ENCODE measurements at places on chromosomes 1 and 21. TPM values are rescaled to one million over a fixed set of nuclear protein-coding genes. Genes with fewer than 3 reads are reported as not detected.

Gene PPIAL4G
- 0.50 TPM for total RNA-seq

DNA sequence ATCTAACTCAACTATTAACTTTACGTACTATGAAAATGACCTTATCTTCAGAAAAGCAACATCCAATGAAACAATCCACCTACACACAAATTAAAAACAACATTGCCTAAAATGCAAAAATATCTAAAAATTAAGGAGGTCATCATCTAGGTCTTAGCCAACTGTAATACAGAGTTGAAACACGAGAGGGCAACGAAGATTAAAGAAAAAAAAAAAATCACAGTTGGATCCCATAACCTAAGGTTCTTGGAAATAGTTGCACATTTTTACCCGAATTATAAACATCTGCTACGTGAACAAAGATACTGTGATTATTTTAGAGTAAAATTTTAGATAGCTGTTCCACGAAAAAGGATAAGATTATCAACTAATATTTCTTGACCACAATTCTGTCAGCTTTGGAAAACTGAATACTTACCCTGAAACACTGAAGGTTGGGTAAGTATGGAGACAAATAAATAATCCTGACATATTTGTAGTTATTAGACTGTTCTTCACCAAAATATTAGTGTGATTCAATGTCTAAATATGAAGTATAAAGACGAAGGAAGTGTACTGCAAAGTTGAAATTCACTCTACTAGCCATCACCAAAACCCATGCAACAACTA is 88.0 kb upstream of the AK4 start:
- peak; percentile 63 for DNase-seq

DNA sequence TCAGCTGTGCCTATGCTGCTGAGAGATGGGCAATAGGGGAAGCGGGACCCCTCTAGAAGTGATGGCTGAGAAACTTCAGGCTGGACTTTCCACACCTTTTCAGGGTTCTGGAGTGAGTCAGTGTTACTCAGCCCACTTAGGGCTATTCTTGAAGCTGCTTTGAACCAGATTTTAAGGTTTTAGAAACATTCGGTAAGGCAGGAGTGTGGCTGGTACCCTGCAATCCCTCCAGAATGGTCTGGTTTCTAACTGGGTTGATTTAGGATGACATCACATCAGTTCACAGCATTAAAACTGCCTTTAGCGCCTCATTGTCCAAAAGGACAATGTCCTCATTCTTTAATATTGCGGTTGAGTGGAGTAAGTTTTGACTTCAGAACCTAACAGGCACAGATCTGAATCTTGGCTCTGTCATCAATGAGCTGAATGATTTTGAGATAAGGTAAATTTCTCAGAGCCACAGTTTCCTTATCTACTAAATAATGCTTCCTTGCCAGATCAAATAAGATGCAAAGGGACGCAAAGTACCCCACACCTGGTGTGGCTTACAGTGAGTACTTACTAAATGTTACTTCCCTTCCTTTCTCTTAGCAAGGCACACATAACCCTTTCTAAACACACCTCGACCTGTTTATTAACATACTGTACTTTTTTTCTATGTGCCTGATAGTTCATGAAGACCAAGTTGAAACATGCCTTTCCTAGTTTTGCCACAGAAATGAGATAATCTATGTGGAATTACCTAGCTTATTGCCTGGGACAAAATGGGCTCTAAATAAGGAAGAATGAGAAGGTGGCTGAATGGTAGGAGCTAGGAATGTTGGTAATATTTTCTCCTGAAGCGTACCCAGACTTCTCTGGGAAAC is 209.8 kb downstream of the ROR1 start:
- no peak for DNase-seq

GRCh38 chr1:89657886-89658285 is 25.0 kb downstream of the LRRC8C start:
- DNase-seq, result no peak

DNA sequence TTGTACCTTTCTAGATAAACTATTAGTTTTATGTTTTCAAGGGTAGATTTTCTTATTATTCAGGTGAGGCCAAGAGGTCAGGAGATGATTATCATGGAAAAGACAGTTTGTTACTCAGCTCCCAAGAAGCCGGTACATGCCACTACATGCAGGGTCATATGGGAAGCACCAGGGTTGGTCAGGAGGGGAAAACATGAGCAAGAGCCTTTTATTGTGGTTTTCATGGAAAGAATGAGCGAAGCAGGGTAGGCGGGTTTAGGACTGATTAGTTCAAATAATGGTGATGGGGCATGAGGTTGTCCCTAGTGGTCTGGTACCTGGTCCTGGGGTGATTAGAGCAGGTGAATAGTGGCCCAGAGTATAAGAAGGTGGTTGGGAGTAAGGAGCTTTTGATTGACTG is 189.9 kb downstream of the APP start:
- no peak for DNase-seq

DNA sequence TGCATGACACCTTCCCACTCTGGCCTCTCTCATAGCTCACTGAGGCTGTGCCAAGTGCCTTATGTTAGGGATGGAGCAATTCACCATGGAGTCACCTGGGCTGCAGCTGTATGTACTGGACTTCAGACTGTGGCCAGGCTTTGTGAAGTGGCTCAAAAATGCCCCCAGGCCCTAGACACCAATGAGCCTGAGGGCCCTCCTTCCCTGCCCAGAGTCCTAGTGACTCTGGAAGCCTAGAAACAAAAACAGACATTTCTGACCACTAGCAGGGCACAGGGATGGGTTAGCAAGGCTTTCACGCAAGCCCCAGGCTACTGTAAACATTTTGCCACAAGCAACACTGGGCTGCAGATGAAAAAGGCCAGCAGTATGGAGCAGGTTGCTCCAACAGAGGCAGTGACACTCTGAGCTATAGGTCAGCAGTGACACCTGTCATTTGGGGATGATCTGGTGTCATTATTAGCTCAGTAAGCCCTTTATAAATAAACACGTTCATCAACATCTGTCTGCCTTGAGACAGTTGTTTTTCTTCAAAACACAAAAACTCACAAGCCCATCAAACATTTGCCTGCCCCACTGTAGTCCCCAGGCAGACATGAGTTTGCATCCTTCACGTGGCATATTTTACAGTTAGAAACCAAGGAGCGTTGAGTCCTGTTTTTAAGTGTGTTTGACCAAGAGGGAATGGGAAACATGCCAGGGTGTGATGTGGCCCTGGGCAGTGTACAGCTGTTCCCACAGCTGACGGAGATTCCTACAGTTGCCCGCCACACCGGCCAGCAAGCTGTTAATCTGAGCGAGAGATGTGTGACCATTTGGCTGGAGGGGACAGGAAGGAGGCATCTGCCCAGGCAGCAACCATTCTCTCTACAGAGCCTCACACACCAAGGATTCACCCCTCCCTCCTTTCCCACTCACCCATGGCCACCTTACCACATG is 66.8 kb downstream of the KCNN3 start:
- DNase-seq, result no peak

DNA sequence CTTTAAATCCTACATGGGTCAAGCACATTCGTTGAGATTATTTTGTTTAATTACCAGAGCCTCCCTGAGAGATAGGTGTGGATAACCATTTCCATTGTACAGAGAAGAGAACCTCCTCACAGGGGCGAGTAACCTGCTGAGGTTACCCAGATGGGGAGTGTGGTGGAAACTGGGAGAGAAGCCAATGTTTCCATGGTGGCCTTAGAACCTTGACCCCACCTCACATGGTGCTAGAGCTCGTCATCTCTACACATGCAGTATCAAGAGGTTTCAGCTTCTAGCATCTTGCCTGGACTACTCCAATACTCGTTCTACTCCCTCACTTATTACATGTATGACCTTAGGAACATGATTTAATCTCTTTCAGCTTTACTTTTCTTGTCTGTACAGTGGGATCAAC is 4.8 kb downstream of the REG4 start:
- no peak for DNase-seq

GRCh38 chr1:167837326-167837725 is 76.6 kb downstream of the ADCY10 start:
- no peak for DNase-seq

GRCh38 chr1:170789063-170789462 is 125.1 kb downstream of the PRRX1 start:
- DNase-seq, result no peak

DNA sequence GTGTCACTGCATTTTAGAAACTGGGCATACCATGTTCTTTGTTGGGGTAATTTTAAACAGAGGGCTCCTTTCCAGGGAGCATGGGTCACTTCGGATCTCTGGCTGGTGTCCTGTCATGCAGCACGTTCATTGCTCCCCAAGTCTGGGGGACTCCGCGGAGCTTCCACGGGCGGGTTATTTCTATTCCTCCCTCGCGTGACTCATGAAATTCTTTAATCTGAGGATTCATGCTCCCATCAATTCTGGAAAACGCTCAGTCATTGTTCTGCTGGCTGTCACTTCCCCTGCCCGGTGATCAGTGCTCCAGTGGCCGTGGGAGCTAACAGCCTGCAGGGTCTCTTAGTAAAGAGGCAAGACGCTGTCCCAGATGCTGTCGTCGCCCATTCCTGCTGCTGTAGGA is 28.1 kb downstream of the CFAP74 start:
- no peak for DNase-seq

- DNase-seq, result no peak
Measured at GRCh38 chr1:21693732-21694131, 24.6 kb upstream of the RAP1GAP start.

DNA sequence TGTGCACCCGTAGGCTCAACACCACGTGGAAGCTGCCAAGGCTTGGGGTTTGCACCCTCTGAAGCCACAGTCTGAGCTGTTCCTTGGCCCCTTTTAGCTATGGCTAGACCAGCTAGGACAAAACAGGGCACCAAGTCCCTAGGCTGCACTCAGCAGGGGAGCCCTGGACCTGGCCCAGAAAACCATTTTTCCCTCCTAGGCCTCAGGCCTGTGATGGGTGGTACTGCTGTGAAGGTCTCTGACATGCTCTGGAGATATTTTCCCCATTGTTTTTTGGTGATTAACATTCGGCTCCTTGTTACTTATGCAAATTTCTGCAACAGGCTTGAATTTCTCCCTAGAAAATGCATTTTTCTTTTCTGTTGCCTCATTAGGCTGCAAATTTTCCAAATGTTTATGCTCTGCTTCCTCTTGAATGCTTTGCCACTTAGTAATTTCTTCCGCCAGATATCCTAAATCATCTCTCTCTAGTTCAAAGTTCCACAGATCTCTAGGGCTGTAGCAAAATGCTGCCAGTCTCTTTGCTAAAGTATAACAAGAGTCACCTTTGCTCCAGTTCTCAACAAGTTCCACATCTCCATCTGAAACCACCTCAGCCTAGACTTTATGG is 69.0 kb upstream of the KRTAP19-8 start:
- no peak for DNase-seq

All from natural killer cell (primary cell).